ENCODE measurements at places on chromosomes 5 and 9. TPM values are rescaled to one million over a fixed set of nuclear protein-coding genes. Genes with fewer than 3 reads are reported as not detected.
A peak's percentile ranks its signal among the peaks of the same experiment; 100 is the strongest.

DNA sequence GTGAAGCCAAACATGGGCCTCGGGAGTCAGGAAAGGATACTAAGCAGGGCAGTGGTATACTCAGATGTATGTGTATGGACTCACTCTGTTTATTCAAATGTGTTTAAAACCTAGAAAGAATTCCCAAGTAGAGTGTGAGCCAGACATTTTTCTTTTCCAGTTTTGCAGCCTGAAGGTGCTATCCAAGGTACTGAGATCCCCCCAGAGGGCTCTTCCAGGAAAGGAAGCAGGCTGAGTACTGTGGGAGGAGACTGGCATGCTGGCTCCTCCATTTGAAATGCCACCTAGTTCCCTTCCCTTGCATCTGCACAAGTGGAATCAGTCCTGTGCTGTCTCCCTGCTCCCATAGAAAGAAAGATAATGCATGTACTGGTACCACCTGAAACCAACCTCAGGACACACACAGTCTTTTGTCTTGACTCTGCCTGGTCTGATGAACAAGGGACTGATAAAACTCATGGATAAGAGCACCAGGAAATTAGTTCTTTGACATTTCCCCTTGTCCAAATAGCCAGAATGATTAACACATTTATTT is 85.9 kb downstream of the HRH2 start:
- peak; percentile 7 for DNase-seq

DNA sequence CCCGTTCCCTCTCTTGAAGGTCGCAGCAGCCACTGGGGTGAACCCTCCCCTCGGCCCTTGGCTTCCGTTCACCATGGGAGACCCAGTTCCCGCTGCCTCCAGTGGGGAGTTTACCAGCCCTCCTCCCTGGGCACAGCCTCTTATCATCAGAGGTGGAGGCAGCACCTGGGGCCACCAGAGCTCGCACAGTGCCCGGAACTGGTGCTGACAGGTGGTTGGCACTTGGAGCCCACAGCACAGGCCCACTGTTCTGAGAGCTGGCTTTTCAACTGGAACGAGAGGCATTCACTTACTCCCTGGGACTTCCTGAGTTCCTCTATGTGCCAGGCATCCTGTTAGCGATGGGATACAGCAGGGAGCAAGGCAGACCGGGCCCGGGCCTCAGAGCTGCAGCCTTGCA is 106.8 kb upstream of the FCN2 start:
- DNase-seq, result no peak

Gene CDO1
- 8.6 TPM for total RNA-seq

DNA sequence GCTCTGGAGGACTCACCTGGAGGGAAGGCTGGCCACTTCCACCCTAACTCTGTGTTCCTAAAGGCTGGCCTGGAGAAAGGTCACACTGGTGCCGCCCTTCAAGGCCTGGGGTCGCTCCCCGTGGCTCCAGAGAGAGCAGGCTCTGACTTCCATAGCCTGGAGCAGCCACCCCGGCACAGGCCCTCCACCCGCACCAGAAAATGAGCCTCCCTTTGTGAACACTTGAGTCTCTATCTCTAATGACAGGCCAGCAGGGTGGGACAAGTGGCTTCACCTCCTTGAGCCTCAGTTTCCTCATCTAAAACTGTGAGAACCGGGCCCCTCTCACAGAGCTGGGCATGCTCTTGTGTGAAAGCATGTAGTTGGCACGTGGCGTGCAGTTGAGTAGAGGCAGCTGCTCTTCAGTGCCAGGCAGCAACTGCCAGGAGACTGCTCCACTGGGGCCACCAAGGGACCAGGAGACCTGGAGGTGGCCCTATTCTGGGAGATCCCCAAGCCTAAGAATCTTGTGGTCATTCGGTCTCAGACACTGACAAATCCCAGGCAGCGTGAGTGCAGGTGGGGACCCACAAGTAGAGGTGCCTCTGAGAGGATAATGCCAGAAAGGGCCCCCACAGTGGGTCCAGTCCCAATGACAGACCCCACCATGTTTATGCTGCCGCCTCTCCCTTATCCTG is 56.7 kb upstream of the GARNL3 start:
- no peak for DNase-seq

DNA sequence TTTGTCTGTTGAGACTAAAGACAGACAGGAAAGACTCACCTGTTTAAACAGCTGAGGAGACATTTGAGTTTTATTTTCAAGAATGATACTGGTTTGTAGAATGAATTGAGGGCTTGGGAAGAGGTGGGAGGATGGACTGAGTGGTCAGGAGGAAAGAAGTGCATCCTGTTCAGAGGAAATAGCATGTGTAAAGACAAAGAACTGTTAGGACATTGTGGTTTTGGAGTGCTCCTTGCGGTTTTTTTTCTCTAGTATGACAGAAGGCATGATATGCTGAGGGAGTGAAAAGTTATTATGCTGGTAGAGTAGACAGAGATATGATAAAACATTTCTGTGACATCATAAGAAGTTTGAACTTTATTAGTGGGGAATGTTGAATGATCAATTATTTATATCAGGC is 270.7 kb upstream of the ELAVL2 start:
- no peak for DNase-seq

DNA sequence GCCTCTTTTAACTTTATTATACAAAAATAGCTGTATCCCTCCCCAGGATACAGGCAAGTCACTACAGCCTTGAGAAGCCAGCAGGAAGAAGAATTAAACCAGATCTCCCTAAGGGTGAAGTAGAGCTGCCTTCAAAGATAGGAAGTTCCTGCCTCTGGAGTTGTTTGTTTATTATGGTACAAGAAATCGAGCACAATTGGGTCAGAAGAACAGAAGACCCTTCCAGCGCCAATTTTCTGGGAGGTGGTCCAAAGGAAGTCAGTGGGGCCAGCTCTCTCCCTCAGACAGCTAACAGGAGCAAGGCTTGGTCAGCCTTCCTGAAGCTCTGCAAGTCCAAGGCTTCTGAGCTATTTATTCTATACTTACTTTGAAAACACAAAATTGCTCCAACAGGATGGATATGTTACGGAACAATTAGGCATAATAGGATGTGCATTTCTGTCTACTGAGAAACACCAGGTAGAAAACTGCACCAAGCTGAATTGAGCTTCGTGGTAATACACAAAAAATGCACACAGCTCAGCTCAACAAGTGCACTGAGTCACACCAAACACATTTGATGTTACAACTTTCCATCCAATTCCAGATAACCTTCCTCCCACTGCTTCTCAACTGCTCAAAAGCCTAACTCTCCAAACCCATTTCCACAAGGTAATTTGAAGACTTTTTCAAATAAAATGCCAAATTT is 16.0 kb downstream of the SERINC5 start:
- peak; percentile 64 for DNase-seq

Gene PALM2AKAP2
- total RNA-seq, result 20.6 TPM

DNA sequence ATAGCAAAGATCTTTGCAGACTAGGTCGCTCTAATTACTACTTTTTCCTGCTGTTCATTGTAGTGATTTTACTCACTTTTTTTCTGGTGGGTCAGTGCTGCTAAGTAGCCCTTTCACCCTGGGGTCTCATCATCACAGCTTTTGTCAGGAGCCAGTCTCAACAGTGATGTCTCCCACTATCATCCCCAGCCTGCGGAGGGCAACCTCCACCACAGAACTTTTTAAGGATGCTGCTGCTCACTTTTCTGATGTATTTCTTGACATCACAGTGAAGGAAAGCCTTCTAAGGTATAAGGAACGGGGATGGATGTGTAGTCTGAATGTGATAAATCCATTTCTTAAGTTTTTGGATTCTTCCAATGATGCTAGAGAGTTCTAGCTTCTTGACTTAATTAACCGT is 242.5 kb upstream of the RIOK2 start:
- DNase-seq, result peak; percentile 16

DNA sequence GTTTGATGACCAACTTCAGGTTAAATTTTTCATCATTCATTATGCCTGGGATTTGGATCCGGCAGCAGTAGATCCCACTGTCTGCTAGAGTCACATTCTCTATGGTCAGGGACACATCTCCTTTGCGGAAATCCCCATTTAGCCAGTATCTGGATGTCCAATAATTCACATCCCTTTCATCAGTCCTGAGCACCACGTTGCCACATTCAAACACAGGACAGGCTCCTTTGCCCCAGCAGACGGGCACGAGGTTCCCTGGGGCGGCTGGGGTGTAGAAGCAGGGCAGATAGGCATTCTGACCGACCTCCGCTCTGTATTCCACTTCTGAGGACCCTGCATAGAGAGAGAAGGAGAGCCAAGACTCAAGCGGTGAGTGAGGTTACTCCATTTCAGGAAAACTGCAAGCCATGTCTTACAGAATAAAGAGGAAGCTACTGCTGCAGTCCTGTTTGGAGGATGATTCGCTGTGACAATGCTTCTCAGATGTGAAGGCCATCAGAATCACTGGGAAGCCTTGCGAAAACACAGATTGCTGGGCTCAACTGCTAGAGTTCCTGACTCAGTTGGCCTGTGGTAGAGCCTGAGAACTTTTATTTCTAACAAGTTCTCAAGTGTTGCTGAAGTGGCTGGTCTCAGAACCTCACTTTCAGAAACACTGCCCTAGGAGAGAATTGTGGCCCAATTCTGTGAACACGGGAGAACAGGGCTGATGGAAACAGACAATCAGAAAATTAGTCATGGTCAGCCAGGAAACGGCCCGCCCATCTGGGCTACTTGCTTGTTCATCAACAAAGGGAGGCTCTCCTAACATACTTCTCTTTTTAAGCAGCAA is 2.0 kb downstream of the HAVCR2 start:
- peak; percentile 3 for DNase-seq

GRCh38 chr9:38020151-38021076 is 48.6 kb downstream of the SHB start:
- no peak for DNase-seq

Gene VLDLR
- 9.0 TPM for total RNA-seq

DNA sequence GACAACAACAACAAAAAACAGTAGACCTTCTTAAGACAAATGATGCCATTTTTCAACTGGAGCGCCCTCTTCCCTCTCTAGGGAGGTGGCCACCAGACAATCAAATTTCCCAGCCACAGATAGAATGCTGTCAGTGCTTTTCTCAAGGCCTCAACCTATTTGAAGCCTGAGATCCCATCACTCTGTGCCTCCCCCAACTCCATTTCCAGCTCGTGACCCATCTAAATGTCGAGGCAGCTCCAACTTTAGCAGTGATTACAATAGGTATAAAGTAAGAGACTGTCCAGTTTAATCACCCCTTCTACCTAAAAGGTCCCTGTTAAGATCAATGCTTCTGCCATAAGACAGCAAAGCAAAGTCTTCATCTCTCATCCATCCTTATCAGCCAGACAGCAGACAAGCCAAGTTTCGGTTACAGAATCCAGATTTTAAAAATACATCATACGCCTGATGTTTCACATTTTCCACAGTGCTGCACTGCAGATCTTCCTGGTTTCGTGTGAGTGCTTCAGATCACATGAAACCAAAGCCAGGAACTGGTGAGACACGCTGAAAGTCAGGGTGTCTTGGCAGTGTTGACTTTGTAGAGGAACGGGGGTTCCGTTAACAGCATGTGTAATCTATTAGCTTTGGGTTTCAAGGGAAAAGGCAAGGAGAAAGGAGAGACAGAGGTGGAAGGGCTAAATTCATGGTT is 447.8 kb downstream of the ENC1 start:
- no peak for DNase-seq

DNA sequence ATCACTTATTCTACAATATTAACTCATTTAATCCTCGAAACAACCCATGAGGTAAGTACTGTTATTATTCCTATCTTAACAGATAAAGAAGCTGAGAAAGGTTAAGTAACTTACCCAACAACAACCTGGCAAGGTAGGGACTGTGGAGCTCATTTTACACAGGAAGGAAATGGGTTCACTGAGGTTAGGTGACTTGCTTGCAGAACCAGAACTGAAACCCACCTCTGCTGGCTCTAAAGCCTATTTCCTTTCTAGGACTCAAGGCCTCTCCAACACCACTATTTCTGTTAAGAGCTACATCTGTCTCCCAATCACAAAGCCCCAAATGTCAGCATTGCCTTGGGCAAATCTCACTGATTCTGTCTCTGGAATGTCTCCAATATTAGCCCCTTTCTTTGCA is 38.9 kb upstream of the IFNK start:
- DNase-seq, result no peak

DNA sequence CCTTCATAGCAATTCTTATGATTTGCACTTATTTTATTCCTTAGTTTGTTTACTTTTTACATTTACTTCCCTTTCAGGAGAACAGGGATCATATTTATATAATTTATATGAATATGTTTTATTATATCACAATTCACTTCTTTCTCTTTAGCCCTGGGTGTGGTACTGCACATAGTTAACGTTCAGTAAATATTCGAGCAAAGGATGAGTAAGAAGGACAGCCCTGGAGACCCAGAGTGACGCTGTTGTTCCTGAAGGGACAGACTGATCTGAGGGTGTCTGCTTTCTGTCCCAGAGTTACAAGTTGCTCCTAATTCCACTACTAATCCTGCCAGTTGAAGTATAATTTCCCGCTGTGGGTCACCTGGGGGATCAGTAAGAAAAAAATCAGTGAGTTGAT is 366.1 kb downstream of the DMRT2 start:
- DNase-seq, result no peak

DNA sequence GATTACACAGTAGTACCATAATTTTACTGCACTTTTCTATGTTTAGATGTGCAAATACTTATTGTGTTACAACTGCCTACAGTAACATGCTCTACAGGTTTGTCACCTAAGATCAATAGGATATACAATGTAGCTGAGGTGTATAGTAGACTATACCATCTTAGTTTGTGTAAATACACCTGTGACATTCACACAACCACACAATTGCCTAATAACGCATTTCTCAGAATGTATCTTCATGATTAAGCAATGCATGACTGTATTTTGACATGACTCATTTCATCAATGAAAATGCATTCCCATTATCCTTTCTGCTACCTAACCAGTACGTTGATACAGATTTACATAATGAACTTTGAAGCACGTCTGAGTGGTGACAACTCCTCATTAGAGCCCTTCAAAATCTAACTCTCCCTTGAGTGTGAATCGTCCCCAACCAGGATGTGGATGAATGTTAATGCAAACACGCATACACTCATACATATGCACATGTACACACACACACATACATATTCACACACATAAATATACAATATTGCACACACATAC is 28.4 kb downstream of the GZMK start:
- DNase-seq, result peak; percentile 15

GRCh38 chr5:43536972-43537371 is 19.9 kb downstream of the PAIP1 start:
- DNase-seq, result no peak

Gene PCDHA5
- total RNA-seq, result not detected

Gene ATP10B
- not detected for total RNA-seq

Data from IMR-90 (cell line).